HuH-7 (cell line): ENCODE measurements at places on chromosomes 2 and 18.

DNA sequence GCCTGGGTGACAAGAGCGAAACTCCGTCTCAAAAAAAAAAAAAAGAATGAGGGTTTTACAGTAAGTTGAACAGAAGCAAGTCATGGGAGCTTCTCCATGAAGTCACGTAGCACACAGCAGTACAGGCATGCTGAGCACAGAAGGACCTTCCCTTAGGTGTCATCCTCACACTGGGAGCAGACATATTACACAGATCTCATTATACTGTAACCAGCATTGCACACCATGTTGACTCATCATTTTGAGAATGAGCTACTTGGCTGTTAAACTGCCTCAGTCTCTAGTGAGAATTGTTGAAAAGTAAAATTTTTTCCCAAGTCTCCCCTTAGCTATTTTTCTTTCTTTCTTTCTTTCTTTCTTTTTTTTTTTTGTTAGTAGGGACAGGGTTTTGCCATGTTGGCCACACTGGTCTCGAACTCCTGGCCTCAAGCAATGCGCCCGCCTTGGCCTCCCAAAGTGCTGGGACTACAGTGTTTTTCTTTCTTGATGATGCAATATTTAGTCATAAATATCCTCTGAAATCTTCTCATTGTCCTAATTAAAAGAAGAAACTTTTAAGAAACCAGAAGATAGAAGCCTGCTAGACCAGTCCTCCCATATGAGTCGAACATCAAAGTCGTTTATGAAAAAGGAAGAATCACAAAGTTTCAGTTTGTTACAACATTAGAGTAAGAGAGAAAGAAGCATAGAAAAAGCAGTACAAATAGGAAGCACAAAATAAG is 37.9 kb upstream of the PPP1CB start:
- no peak for DNase-seq

DNA sequence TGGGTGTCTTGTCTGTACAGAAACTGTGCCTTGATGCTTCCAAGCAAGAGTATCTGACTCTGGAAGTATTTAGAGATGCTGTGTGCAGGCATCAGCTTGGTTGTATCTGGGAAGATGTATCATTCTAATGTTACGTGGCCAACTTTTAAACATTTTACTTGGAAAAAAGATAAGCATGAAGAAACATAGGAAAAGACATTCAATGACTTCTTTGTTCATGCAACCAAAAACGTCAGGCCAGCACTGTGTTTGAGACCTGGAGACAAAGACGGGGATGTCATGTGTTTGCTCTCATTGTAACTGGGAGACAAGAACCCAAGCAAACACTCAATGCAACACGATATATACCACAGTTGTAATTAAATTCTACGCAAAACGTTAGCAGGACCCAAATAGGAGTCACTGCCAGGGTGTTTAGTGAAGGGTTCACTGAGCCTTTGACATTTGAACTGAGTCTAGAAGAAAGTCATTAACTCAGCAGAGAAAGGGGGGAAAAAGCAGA is 8.9 kb upstream of the SESTD1 start:
- DNase-seq, result no peak

DNA sequence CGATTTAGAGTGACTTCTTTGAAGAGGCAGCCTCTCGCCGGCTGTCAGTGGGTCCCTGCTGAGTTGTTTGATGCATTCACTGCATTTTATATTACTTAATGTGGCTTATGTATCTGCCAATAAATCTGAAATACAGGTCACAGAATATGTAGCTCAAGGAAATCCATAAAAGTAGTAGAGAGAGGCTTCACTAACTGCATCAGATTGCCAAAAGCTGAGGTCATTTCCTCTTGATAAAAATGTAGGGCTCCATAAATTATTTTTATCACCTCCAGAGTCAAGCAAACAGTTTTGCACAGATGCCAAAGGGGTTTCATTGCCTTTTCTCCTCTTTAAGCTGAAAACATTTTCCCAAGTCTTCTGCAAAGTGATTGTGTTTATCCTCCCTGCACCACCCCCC is 36.5 kb upstream of the CCDC93 start:
- DNase-seq, result no peak

DNA sequence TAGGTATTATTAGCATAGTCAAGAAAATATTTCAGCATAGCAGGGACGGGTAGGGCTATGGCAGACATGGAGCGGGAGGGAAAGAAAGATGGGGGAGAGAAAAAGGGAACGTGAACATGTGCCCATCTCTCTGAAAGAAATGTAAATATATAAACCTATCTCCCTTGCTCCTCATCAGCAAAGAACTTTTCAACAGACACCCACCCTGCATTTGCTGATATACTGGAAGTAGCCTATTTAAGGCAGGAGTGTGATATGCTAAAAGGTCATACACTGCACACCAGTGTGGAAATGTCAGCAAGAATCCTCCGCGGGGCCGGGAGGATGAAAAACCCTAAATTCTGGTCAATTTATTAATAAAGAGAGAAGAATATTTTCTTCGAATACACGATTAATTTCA is 1.7 kb downstream of the MBOAT2 start:
- no peak for DNase-seq

GRCh38 chr18:8301427-8302172 is 307.6 kb upstream of the RAB12 start:
- no peak for DNase-seq

DNA sequence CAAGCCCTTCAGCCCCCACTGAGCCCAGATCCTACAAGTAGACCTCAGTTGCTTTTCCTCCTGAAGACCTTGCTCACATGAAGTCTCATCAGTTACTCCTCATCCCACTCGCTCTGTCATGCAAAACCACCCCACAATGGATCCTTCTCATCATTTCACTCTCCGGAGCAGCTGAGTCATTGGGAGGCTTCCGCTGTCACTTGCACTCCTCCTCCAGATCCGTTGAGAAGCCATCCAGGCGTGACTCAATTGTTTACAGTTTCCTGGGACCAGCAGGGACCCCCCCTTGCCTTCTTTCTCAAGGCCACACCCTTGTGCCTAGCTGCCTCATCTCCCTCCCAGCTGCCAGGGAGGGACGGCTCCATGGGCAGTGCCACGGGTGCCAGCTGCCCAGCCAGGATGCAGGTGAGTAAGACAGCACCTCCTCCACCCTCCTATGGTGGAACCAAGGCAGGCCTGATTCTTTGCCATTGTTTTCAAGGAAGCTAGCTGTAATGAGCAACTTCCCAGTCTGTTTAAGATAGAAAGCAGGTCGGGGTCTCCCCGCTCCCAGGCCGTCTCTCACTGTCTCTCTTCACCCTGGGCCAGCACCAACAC is 16.3 kb downstream of the GPR55 start:
- no peak for DNase-seq

- DNase-seq, result no peak
These were observed 132.9 kb upstream of the MGAT5 start for GRCh38 chr2:134120733-134121630.
